Aorta (tissue), 5 donors: ENCODE measurements at places on chromosomes 11 and 22. TPM values are rescaled to one million over a fixed set of nuclear protein-coding genes. Genes with fewer than 3 reads are reported as not detected.

DNA sequence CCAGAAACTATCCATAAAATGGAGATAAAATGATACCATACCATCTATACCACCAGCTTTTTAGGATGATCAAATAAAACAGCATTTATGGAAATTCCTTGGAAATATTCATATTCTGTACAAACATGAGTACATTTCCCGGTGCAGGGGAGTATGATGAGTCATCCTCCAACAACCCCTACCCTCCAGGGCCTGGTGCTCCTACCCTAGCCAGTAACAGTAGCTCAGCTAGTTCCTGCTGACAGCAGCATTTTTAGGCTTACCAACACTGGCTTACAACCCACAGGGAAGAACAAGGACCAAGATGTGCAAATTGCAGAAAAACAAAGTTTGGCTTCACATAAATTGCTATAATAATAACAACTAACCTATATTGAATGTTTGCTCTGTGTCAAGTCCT, 406.2 kb upstream of the CADM1 start:
- no peak for DNase-seq

Gene PTPRJ
- total RNA-seq, result 20.1 TPM

DNA sequence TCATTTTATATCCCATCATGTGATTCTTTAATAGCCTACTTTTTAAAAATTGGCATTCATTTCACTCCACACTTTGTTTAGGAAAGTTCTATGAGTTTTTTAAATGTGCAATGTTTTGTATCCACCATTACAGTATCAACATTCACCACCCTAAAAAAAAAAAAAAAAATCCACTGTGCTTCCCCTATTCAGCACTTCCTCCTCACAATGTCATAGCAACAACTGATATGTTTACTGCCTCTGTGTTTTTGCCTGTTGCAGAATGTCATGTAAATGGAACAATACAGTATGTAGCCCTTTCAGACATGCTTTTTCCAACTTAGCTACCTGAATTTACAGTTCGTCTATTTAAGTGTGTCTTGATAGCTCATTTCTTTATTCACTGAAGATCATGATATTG, 754.2 kb downstream of the FAM181B start:
- no peak for DNase-seq

Gene OR56A4
- total RNA-seq, result not detected

- no peak for DNase-seq
Measured at GRCh38 chr11:58772329-58773285, 40.9 kb upstream of the GLYAT start.

DNA sequence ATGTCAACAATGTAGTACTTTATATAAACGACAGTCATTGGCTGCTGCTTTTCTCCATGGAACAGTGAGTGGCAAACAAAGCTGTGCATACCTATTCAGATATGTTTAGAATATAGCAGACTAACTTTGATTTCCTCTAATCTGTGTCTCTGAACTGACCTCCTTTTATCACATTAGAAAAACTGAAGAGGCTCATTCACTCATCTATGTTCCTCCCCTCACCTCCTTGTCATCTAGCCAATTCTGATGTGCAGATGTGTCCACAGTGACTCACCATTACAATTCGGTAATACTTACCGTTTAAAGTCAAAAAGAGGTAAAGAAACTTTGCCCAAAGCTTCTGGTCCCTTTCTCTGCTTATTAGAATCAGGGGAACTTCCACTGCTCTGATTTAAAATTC, 51.5 kb upstream of the RPS13 start:
- no peak for DNase-seq

DNA sequence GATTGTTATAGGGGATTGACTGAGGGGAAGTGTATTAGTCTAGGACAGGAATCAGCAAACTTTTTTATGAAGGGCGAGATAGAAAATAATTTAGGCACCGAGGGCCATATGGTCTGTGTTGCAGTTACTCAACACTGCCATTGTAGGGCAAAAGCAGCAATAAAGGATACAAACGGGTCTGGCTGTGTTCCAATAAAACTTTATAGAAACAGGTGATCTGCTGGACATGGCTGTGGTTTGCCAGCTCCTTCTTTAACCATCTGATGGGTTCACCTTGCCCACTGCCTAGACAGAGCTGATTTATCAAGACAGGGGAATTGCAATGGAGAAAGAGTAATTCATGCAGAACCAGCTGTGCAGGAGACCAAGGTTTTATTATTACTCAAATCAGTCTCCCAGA, 20.0 kb downstream of the PRR5L start:
- no peak for DNase-seq

GRCh38 chr11:28919194-28919593, 811.0 kb downstream of the METTL15 start:
- no peak for DNase-seq

Gene CCDC86
- 11.8 TPM for total RNA-seq

- peak; percentile 30 for DNase-seq
Measured at GRCh38 chr11:118136801-118137200, 15.8 kb downstream of the SCN4B start.

Gene B3GAT1
- total RNA-seq, result 0.16 TPM
